ENCODE measurements at places on chromosomes 1 and 21. TPM values are rescaled to one million over a fixed set of nuclear protein-coding genes. Genes with fewer than 3 reads are reported as not detected.

CR1 gene
- polyA plus RNA-seq, result not detected

CDC42 gene
- 805 TPM for polyA plus RNA-seq

GSTM1 gene
- polyA plus RNA-seq, result not detected

ZFP69B gene
- polyA plus RNA-seq, result 18.2 TPM

KRTAP21-2 gene
- not detected for polyA plus RNA-seq

SPRR4 gene
- polyA plus RNA-seq, result not detected

PTCH2 gene
- polyA plus RNA-seq, result 0.78 TPM

BRDT gene
- not detected for polyA plus RNA-seq

CCDC190 gene
- not detected for polyA plus RNA-seq

RNU1-3 gene
- not detected for polyA plus RNA-seq

IL12RB2 gene
- polyA plus RNA-seq, result not detected

LRRIQ3 gene
- not detected for polyA plus RNA-seq

CA6 gene
- not detected for polyA plus RNA-seq

PM20D1 gene
- not detected for polyA plus RNA-seq

GPR52 gene
- not detected for polyA plus RNA-seq

Measured in neural cell (in vitro differentiated cells).